Ovary (tissue), 10 donors: ENCODE measurements at places on chromosomes 5 and 9. TPM values are rescaled to one million over a fixed set of nuclear protein-coding genes. Genes with fewer than 3 reads are reported as not detected.

DNA sequence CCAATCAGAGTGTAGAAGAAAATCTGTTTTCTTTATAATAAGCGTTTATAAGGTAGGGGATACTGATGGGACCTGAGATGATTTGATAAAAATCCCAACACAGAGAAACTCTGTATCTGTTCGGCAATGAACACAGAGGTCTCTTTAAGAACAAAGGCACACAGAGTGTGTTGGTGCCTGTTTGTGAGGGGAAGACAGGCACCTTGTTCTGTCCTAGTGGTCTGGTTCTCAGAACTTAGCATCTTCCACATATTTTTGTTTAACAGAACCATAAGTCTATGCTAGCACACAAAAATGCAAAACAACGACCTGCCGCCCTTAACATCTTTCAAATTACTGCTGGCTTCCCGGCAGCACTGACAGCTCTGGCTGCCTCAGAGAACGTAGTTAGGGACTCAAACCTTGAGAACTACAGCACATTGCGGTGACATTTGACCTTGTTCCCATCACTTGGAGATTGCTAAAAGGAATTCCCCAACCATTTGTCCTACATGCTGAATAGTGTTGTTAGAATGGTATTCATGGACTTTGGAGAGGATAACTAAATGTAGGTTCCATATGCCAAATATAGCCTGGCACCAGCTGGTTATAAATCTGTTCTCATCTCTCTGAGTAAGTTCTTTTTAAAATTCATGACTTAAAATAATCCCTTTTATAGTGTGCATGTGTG lies 871.7 kb upstream of the TYRP1 start:
- no peaks in the 10 kb centered on the region for H3K36me3 ChIP-seq
- H3K27ac ChIP-seq: no peak overlapping the region
- no peaks in the 10 kb centered on the region for H3K4me1 ChIP-seq
- DNase-seq: no peak
- H3K4me3 ChIP-seq: no peak overlapping the region
- no peaks in the 10 kb centered on the region for H3K27me3 ChIP-seq

Gene FGF18
- total RNA-seq: 1.3 TPM

- H3K27ac ChIP-seq: no peak overlapping the region
- no peaks in the 10 kb centered on the region for H3K4me1 ChIP-seq
- no peaks in the 10 kb centered on the region for H3K27me3 ChIP-seq
- DNase-seq: no peak
These were observed 30.9 kb upstream of the SLC46A2 start for GRCh38 chr9:112921549-112921948.

Gene ZNF169
- 6.6 TPM for total RNA-seq

Gene DND1
- total RNA-seq: 1.2 TPM

DNA sequence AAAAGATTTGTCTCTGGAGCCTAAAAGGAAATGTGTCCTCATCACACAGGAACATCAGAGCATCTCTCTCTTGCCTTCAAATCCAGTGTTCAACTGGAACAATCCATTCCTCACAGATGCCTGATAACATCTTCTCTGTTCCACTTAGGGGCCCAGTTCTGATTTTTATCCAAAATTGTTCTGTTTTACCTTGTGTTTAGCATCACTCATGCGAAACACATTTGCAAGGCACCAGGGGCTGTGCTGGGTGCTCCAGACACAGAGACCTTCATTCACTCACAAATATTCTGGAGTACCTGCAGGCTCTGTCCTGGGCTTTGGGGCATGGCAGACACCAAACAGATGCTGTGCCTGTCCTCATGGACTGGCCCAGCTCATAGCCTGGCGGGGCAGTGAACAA lies 13.8 kb downstream of the GABBR2 start:
- no peak for DNase-seq
- H3K27me3 ChIP-seq: no peaks in the 10 kb centered on the region
- H3K36me3 ChIP-seq: no peaks in the 10 kb centered on the region
- no peak overlapping the region for H3K4me3 ChIP-seq
- no peaks in the 10 kb centered on the region for H3K4me1 ChIP-seq

GRCh38 chr5:7705261-7705660 lies 145.7 kb downstream of the CFAP90 start:
- DNase-seq: peak; percentile 28
- peaks cover 11% of the 10 kb centered on the region for H3K4me1 ChIP-seq
- H3K4me3 ChIP-seq: no peak overlapping the region

GRCh38 chr5:130270786-130271185 lies 366.5 kb downstream of the CHSY3 start:
- no peaks in the 10 kb centered on the region for H3K36me3 ChIP-seq
- DNase-seq: no peak
- no peak overlapping the region for H3K27ac ChIP-seq
- no peak overlapping the region for H3K4me3 ChIP-seq
- H3K27me3 ChIP-seq: no peaks in the 10 kb centered on the region

DNA sequence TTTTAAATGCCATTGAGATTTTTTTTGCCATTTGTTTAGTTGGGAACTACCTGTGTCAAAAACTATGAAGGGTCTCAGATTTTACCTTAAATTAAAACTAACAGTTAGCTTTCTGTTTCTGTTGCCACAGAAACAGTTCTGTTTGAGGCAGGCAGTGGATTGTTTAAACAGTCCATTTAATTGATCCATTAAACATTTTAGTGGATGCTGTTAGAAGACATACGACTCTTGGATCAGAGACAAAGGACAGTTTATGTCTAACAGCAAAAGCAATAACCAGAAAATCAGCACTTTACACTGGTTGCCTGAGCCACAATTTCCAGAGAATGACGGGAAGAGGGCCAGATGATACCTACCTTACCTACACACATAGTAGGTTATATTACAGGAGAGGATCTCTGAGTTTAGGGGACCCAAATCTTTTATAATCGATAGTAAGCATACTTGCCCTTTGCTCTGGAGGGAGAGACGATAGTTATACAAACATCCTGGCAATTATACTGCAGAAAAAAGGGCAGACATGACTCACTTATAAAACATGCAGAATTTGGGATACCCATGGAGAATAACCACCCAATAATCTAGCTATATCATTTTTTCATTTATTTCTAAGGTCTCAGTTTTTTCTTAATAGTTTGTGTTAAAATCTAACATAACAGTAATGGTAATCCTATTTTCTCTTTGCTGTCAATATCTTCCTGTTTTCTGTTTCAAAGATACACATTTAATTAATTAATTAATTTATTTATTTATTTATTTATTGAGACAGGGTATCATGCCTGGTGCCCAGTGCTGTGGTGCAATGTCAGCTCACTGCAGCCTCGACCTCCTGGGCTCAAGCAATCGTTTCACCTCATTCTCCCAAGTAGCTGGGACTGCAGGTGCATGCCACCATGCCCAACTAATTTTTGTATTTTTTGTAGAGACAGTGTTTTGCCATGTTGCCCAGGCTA lies 136.7 kb upstream of the TNFAIP8 start:
- no peaks in the 10 kb centered on the region for H3K36me3 ChIP-seq
- no peak overlapping the region for H3K27ac ChIP-seq
- H3K4me3 ChIP-seq: no peak overlapping the region
- H3K27me3 ChIP-seq: no peaks in the 10 kb centered on the region

GRCh38 chr9:20599195-20599594 lies 23.1 kb downstream of the MLLT3 start:
- H3K27ac ChIP-seq: no peak overlapping the region
- DNase-seq: no peak
- no peaks in the 10 kb centered on the region for H3K4me1 ChIP-seq
- no peak overlapping the region for H3K4me3 ChIP-seq
- H3K36me3 ChIP-seq: no peaks in the 10 kb centered on the region

Gene SLC6A18
- total RNA-seq: not detected

DNA sequence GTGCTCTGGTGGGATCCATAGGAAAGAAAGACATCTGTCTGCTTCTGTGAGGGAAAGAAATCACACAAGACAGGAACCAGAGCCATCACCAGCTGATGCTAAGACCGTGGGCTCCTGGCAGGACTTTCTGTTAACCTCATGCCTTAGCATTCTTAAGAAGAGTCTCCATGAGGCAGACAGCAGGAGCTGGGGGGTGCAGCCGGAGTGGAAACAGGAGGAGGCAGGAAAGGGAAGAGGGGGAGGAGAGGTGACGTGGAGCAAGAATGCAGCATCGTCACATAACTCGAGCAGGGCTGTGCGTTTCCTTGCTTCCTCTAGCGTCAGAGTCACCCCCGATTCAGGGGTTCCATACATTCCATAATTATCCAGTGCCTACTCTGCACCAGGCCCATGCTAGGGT lies 53.6 kb downstream of the ERGIC1 start:
- H3K27me3 ChIP-seq: no peaks in the 10 kb centered on the region
- peaks cover 11% of the 10 kb centered on the region for H3K4me1 ChIP-seq
- H3K27ac ChIP-seq: peak overlapping the region; percentile 60
- H3K36me3 ChIP-seq: no peaks in the 10 kb centered on the region
- DNase-seq: peak; percentile 82

- H3K4me1 ChIP-seq: no peaks in the 10 kb centered on the region
- H3K36me3 ChIP-seq: no peaks in the 10 kb centered on the region
- DNase-seq: peak; percentile 4
- H3K27me3 ChIP-seq: no peaks in the 10 kb centered on the region
These were observed 75.7 kb downstream of the WNK2 start for GRCh38 chr9:93259490-93260262.

GRCh38 chr5:35861718-35862117 lies 5.0 kb downstream of the IL7R start:
- H3K27me3 ChIP-seq: no peaks in the 10 kb centered on the region
- no peak overlapping the region for H3K4me3 ChIP-seq
- H3K4me1 ChIP-seq: no peaks in the 10 kb centered on the region

GRCh38 chr9:124320062-124320973 lies 62.6 kb downstream of the NEK6 start:
- no peak overlapping the region for H3K27ac ChIP-seq
- peak; percentile 74 for DNase-seq
- no peak overlapping the region for H3K4me3 ChIP-seq
- no peaks in the 10 kb centered on the region for H3K27me3 ChIP-seq

DNA sequence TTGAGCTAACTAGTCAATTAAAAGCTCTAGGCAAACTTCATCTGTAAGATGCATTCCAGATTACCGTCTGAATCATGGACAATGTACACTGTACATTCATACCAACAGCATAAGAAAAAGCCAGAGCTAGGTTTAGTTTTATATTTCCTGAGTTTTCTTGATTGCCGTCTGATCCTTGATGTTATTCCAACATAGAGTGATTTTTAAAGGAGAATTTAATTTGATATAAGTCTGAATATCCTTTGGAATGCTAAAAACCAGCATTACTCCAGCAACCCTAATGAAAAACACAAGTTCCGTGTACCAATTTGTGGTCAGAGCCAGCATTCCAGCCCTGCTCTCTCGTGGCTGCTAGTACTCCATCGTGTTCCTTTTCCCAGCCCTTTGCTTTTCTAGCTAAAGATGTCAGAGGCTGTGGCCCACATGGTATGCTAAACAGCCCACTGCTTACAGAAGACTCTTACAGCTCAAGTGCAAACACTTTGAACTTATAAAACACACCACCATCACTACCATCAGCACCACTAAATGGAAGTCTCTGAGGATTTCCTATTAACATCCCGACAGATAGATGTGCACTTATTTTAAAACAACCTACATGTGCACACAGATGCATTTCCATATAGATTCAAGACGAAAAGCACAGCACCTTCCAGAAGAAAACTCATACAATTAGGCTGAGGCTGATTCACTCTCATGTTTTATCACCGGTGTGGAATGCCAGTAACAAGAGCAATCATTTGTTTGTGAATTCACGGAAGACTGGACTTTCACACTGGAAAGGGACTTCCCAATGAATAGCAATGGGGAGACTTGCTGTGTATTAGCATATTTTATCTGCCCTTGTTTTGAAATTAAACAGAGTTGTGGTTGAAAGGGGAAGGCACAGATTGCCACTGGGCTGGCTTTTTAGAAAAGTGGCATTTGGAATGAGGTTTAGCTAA lies 246.9 kb upstream of the GAS1 start:
- no peaks in the 10 kb centered on the region for H3K27me3 ChIP-seq
- H3K36me3 ChIP-seq: no peaks in the 10 kb centered on the region
- no peak for DNase-seq
- no peak overlapping the region for H3K4me3 ChIP-seq

Gene BAG1
- 46.7 TPM for total RNA-seq

- H3K27ac ChIP-seq: no peak overlapping the region
- H3K36me3 ChIP-seq: no peaks in the 10 kb centered on the region
- H3K4me3 ChIP-seq: no peak overlapping the region
- H3K4me1 ChIP-seq: no peaks in the 10 kb centered on the region
These were observed 79.3 kb downstream of the TLE1 start for GRCh38 chr9:81609782-81610739.

GRCh38 chr5:41817625-41818301 lies 52.5 kb downstream of the OXCT1 start:
- H3K36me3 ChIP-seq: no peaks in the 10 kb centered on the region
- H3K27ac ChIP-seq: no peak overlapping the region
- H3K27me3 ChIP-seq: no peaks in the 10 kb centered on the region
- peaks cover 1% of the 10 kb centered on the region for H3K4me1 ChIP-seq
- H3K4me3 ChIP-seq: no peak overlapping the region

DNA sequence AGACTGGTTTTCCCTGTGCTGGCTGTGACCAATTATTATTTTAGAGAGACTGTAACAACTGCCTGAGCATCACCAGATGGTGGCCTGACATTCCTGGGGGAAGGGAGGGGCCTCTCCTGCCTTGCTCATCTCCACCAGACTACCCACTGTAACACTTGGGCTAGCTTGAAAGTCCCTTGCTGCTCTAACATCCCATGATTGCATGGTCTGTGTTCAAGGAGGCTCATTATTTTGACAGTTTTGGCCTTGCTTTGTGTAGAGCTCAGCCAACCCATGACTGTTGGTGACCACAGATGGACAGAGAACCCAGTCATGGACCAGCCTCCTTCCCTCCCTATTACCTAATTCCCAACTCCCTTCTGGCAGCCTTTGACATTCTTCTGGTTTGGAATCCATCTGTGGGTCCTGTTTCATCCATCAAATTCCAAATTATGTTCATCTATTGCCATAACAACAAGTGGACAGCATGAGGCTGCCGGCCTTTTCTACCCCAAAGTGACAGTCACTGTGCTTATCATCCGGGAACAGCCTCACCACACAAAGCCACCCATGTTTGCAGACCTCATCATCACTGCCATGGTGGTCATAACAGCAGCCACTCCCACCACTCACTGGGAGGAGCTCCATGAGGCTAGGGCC lies 49.0 kb upstream of the ICE1 start:
- H3K27me3 ChIP-seq: no peaks in the 10 kb centered on the region
- no peak overlapping the region for H3K4me3 ChIP-seq
- H3K27ac ChIP-seq: no peak overlapping the region

Gene TLE4
- total RNA-seq: 58.8 TPM
